ENCODE measurements at places on chromosomes 3 and 15.

DNA sequence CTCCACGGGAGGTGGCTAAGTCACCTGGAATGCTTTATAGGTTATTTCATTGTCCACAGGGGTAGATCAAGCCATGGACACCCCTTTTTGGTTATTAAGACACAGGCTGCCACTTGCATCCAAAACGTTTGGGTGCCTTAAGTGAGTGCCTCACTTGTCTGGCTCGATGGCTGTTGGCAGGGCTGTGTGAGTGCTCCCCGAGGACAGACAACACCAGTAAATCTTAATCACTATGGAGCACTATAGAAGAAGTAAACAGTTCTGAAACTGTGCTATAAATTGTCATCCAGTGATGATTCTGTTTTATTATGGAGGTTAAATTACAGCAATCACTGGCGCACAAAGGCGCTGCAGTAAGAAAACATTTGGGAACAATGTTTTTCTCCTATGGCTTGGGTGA, 215.5 kb downstream of the CACNA2D3 start:
- no peak for DNase-seq

DNA sequence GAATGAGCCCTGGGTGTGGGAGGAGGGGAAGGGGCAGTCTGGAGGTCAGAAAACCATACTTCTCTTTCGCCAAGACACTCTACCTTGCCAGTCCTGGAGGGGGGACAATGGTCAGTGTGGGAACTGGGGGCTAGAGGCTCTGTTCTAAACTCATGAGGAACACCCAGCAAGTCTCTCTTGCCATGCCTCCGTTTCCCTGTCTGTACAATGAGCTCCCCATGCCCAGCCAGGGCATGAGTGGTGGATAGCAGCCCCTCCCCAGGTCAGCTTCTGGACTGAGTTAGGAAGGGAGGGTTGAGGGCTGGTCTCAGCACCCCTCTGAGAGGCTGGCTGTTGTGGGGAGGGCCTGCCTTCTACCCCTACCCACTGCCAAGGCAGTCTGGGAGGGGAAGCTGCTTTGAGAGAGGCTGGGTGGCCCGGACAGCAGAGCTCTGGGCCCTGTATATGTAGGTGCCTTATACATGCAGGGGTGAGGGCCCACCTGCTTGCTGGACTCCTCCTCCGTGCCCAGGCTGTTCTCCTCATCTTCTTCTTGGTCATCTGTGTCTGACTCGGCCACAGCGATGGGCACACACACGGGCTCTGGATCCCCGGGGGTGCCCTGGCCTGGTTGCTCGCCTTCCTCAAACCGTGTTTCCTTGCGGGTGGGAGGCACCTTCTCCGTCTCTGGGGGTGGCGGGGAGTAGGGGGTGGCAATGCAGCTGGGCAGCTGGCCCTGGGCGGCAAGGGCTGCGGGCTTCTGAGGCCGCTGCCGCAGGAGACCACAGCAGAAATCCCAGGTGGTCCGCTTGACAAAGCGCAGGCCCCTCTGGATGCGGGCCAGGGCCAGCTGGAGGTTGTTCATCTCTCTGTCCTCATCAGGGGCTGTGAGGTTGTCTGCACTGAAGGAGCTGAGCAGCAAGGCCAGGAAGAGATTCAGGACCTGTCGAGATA, 68.8 kb downstream of the SCN5A start:
- no peak for DNase-seq

GRCh38 chr3:4990069-4990468, 10.8 kb downstream of the BHLHE40 start:
- no peak for DNase-seq

- DNase-seq = no peak
Observed at GRCh38 chr3:105495021-105495420, 128.3 kb downstream of the ALCAM start.

DNA sequence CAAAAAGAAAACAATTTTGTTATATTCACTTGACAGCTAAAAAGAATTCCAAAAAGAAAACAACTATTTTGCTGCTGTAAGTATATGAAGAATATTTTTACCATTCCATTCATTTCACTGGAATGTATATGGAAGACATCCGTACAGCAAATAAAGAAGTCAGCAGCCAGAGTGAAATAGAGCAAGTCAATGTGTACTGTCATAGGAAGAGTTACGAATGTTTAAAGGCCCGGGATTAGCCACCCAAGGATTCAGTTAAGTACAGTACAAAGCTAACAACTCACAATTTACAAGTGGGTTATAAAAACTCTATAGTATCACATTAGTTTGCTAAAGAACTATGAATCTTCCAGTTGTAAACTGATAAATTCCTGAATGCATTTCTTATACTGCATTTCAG, 14.4 kb upstream of the XXYLT1 start:
- no peak for DNase-seq

DNA sequence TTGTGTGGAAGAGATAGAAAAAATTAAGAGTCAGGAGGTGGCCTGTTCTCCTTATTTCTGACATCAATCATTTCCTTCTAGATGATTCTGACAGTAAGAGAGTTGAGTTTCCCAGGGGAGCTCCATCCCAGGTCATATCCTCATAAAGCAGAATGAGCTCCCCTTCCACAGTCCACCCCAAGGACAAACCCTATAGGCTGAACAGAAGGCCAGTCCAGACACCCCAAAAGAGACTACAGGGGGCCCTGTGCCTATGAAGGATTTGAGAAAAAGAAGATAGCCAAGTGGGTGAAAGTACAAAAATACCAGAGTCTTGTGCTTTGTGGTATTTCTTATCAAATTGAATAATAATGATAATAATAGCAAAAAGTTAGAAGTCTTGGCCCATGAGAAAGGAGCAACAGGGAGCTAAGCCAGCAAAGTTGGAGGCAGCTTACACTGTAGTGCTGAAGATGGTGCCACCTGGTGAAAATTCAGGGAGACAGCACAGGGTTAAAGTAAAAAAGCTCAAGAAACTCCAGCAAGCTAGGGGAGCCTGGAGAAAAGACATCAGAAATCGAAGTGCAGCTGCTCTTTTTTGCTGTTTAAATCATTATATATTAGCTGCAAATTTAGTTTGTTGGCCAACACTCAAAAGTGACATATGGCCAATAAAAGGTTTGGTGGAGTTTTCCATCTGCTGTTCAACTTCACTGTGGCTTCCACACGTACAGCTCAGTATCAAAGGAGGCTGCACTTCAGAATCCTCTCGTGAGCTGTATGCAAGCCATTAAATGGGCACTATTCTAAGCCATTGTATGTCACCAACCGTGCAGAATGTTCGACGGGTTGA, 35.8 kb upstream of the SLC24A5 start:
- DNase-seq = peak; percentile 49

DNA sequence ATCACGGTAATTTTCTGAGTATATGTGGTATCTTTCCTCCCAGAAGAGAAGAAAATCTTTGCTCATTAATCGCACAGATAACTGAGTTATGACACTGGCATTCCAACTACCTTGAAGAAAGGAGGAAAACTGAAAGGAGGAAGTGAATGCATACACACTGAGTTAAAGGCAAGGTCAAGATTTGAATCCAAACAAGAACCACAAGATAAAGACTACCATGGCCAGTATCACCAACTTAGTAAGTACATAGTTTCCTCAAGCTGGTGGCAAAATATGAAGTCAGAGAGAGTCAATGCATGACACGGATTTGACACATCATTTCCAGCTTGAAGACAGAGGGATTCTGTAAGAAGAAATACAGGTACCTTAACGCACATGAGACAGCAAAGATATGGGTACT, 287.5 kb downstream of the ULK4 start:
- DNase-seq = no peak

- peak; percentile 92 for DNase-seq
Observed at GRCh38 chr3:114624571-114625181, 330.8 kb downstream of the TIGIT start.

DNA sequence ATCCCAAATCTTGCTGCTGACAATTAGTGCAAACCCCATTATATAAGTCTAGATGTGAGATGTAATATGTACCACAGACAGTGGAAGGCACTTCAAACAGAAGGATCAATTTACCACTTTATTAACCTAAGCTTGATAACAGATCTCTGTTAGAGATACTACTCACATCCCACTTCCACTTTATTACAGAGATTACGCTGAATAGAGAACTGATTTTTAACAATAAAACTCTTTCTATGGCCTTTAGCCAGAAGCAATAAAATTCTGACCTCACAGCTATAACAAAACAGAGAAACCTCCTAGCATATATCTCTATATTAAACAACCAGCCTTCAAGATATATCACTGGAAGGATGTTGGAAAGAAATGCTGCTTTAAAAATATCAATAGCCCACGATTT, 517.7 kb downstream of the MAGI1 start:
- DNase-seq = no peak

DNA sequence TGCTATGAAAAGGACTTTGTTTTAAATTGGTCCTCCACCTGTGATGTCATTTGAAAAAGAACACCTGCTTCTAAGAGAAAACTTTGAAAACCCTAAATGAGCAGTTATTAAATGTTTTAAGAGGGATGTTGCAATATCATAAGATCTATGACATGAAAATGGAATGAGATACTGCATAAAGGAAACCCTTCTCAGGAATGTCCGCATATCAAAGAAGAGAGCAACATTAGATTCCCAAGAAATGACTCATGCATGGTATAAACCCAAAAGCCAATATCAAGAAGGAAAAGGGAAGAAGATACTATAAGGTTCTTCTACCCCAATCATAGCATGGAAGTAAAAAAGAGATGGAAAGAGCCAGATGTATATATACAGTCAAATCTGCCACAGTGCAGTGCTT, 627.5 kb upstream of the LMCD1 start:
- DNase-seq = no peak

DNA sequence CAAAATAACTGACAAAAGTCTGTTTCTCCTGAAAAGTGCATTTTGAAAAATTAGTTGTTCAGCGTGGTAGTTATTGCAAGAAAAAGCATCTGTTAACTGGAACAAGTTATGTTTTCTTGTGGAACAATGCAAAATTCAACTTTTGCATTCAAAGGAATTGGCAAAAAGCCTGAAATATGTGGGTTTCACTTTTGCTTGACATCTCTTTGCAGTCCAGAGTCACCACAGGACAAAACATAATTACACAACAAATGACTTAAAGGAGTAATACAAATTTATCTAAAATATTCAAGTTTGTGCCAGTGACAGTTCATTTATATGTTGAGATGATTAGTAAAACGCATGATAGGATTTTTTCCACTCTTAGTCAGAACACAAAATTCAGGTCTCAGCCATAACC, 96.3 kb upstream of the P2RY1 start:
- peak; percentile 33 for DNase-seq

- DNase-seq = no peak
Observed at GRCh38 chr3:160876643-160877042, 120.6 kb downstream of the PPM1L start.

DNA sequence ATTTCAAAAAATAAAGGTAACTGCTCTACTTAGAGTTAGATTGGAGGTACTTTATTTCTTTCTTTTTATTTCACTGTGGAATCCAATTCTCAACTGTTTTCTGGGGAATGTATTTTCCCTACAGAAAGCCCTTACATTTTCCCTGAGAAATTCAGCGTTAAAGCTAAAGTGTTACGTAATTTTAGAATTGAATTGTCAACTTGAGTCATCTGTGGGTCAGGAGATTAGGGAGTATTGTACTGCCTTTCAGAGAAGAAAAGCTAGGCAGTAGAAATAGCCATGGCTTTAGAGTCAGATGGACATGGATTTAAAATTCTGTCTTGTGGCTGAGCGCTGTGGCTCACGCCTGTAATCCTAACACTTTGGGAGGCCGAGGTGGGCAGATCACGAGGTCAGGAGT, 728.6 kb downstream of the ROBO1 start:
- DNase-seq = peak; percentile 38

- DNase-seq = no peak
Observed at GRCh38 chr15:63163217-63163616, 5.9 kb upstream of the RPS27L start.

DNA sequence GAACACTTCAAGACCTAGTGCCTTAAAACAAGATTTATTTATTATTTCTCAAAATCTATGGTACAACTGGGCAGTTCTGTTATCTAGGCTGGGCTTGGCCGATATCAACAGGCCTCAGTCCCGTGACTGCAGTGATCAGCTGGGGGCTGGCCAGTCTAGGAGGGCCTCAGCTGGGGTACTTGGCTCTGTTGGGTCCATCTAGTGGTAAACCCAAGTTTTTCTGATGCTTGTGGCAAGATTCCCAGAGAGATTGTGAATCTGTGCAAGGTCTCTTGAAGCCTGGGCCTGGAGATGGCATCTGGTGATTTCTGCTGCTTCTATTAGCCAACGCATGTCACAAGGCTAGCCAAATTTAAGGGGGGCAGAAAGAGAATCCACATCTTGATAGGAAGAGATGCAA, 482.4 kb upstream of the SGO1 start:
- peak; percentile 8 for DNase-seq
